ENCODE measurements at places on chromosomes 1 and 21.
A peak's percentile ranks its signal among the peaks of the same experiment; 100 is the strongest.

DNA sequence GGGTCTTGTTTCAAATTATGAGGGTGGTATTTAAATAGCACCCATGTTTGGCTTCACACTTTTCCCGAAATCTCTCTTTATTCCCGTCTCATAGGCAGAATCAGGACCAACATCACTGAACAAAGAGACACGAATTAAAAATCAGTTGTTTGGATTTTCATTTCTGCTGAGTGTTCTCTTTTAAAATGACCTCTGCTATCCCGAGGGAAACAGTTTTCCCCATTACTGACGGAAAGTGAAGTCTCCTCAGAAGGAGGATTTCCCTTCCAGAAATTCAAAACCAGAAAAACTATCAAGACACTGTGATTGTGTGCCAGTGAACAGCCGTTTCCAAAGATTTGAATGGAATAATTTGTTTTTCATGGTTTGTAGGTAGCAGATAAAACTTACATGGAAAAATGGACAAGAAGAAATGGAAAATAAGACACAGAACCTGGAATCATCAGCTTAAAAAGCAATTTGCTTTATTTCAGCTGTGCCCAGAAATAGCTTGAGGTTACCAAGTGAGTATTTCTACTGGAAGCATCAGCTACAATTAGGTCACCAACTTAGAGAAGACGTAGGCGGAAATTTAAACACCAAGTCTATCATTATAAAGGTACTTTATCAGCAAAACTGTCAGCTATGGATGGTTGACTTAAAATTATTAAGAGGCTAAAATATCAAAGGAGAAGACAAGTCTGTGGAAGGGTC lies 68.5 kb downstream of the RUNX1 start:
- no peak for DNase-seq

DNA sequence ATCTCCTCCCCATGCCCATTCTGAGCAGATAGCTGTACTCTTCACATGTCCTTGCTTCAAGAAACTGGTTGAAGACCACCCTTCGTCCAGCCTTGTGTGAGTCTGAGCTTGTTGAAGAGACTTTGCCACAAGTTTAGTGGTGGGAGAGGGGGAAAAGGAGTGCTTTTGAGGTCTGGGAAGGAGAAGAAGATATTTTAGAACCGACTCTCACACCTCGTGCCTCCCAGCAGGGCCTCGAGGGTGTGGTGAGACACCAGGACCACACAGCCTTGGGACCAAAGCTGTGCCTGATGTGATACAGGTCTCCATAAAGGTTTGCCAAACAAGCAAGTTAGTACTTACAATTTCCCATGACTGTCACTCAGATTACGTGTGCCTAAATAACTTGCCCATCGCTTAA lies 201.8 kb downstream of the DYRK1A start:
- DNase-seq: no peak

GRCh38 chr1:2271841-2272655 lies 43.9 kb downstream of the SKI start:
- DNase-seq: peak; percentile 75

GRCh38 chr1:113048064-113048463 lies 24.9 kb upstream of the LRIG2 start:
- no peak for DNase-seq

- DNase-seq: no peak
Measured at GRCh38 chr1:169149555-169150286, 43.2 kb downstream of the ATP1B1 start.

DNA sequence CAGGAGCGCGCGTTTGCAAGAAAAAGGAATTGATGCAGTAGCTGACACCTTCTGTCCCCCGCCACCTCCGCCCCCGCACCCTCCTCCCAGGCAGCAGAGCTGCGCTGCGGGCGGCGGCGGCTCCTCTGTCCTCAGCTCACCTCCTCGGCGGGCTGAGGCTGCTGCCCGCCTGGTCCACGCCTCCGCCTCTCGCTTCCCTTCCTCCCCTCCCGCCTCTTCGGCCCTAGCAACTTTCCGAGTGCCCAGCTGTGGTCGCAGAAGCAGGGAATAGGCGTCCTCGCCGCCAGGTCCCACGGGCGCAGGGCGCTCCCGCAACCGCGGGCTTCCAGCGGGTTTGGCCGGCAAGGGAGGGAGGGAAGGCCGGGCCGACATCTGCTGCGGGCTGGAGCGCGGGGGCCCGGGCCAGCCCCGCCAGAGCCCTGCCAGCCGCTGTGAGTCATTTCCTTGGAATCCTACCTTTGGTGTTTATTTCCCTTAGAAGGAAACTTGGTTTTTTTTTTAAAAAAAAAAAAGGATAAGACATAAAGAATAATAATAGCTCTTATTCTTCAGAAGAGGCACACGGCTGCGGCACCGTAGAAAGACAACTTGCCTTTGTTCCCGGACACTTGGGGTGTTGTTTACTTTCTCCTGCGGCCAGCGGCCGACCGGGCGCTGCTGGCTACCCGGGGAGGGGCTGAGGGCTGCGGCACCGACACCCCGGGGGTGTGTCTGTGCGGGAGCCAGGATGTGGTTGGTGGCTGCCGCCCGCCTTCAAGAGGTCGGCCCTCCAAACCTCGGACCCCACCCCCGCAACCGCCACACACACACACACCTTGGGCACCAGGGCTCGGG lies 1.1 kb downstream of the SERTAD4 start:
- DNase-seq: peak; percentile 84

DNA sequence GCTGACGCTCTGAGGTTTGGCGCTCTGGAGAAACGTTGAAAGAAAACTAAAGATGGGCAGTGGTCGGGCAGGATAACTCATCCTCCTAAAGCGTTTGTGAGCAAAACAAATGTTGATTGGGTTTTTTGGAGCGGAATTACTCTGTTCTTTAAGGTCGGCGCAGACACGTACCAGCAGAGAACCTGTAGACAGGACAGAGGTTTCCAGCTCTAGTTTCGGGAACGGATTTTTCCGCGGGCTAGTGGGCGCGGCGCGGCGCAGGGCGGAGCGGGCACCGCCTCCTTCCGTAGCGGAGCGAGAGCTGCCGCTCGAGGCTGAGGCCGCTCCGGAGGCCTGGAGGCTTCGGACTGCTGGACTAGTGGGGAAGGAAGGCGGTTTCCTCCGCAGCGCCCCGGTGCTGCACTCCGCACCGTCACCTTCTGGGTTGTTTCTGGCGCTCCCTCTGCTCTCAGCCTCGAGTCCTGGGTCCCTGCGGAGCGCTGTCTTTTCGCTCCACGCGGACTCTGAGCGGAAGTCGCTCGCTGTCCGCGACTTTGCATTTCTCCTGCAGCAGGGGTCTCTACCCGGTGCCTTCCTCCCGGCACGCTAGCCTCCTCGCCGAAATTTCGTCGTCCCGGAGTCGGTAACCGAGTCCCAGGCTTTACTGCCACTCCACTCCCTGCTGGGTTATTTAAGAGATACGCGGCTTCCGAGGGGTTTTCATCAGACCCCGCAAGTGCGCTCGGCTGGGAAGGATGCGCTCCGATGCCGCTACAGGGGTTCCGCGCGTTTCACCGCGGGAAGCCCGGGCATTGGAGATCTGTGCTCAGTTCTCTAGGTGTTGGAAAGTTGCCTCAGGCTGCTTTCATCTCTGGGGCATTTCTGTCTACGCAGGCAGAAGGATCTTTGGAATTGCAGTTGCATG lies 7.0 kb downstream of the FOXD2 start:
- peak; percentile 41 for DNase-seq

DNA sequence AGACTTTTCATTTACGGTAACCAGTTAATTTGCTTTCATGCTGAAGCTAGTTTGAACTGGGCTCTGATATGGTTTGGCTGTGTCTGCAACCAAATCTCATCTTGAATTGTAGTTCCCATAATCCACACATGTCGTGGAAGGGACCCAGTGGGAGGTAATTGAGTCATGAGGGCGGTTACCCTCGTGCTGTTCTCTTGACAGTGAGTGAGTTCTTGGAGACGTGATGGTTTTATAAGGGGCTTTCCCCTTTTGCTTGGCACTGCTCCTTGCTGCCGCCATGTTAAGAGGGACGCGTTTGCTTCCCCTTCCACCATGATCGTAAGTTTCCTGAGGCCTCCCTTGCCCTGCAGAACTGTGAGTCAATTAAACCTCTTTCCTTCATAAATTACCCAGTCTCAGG lies 10.3 kb upstream of the FHAD1 start:
- no peak for DNase-seq

DNA sequence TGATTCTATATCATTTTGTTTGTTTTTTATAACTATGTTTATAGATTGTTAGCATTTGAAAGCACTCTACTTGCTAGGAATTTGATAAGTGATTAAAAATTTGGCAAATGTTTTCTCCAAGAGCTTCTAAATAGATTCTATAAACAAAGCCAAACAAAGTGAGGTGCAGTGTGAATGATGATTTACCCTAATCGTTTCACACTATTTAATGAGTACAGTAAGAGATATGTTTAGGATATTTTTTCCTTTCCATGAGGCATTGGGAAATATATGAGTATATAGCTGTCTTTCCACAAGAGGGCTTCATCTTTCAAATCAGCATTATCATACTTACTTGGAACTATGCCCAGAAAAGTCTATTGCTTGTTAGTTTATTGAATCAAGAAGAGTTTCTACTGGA lies 277.0 kb upstream of the BRINP3 start:
- no peak for DNase-seq

- DNase-seq: no peak
Measured at GRCh38 chr1:198543670-198544260, 3.3 kb upstream of the ATP6V1G3 start.

DNA sequence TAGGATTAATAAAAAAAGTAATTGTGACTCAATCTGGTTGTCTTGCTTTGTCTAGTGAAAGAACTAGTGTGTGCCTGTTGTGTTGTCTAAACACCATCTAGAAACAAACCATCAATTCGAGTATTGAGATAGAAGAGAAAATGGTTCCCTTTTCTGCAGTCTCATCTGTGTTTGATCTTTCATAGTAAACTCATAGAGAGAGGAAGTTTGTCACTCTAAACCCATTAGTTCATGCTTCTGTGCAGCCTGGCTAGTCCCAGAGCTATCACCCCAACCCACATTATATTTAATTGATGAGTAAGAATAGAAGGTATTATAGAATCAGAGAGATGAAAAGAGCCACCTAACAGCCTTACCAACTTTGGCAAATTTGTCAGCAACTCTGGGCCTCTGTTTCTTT lies 99.5 kb downstream of the TGFB2 start:
- DNase-seq: no peak

- no peak for DNase-seq
Measured at GRCh38 chr1:193626695-193627094, 440.3 kb upstream of the B3GALT2 start.

DNA sequence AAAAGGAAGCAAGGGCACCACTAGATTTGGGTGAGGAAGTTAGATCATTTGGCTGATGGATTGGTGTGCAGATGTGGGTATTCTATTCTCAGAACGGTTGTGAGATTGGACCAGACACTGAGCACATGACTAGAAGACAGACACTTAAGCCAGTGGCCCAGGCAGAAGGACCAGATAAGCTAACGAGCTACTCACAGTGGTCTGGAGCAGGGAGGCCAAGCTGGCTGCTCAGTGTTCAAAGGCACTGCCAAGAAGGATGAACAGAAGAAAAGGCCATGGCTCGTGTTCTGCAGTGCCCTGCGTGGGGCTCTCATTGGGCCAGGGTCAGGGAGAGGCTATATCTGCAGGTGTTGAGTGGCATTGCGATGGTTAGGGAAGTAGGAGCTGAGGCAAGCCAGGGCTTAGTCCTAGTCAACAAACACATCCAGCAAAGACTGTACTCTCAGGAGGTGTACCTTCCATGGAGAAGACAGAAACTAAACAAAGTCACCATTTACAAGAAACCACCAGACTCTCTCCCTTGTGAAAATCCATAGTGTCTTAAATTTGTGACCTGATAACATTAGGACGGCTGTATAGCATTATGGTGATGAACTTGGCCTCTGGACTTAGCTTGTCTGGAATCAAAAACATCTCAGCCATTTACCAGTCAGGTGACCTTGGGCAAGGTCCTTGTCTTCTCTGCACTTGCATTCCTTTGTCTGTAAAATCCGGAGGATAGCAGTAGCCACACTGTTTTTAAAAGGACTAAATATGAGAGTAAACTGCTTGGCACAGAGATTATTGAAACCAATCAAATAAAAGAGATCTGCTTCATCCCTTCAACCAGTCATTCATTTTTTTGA lies 274.5 kb downstream of the SIPA1L2 start:
- no peak for DNase-seq

DNA sequence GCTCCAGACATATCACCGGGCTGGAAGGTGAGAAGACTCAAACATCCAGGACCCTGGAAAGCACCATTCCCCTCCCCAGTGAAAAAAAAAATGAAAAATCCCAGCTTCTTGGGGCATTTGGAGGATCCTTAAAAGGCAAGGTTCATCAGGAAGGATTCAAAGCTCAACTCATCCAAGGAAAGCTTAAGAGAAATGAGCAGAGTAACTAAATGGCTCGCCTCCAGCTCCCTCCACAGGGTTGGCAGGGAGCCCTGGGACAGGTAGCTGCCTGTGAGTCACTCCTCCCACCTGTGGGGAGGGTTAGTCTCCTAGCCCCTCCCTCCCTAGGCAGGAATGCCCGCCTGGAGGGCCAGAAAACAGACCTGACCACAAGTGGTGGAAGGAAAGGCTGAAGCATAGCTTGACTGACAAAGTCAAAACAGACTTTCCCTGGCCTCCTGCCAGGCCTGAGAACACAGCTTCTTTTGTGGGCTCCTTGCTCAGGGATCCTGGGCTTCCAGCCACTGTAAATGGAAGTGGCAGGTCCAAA lies 712 bp upstream of the LAMB3 start:
- peak; percentile 93 for DNase-seq

GRCh38 chr1:211596418-211597181 lies 17.6 kb upstream of the SLC30A1 start:
- no peak for DNase-seq

- no peak for DNase-seq
Measured at GRCh38 chr1:15089258-15089992, 64.1 kb upstream of the TMEM51 start.

- no peak for DNase-seq
Measured at GRCh38 chr1:152858062-152858461, 1.7 kb upstream of the LCE7A start.

- no peak for DNase-seq
Measured at GRCh38 chr1:43512681-43513080, 18.0 kb upstream of the PTPRF start.
